Fibroblast of skin of right quadriceps (primary cell): ENCODE measurements at places on chromosomes 5 and 9.

GRCh38 chr9:108704156-108704852 lies 151.5 kb downstream of the ACTL7B start:
- peak; percentile 34 for DNase-seq

DNA sequence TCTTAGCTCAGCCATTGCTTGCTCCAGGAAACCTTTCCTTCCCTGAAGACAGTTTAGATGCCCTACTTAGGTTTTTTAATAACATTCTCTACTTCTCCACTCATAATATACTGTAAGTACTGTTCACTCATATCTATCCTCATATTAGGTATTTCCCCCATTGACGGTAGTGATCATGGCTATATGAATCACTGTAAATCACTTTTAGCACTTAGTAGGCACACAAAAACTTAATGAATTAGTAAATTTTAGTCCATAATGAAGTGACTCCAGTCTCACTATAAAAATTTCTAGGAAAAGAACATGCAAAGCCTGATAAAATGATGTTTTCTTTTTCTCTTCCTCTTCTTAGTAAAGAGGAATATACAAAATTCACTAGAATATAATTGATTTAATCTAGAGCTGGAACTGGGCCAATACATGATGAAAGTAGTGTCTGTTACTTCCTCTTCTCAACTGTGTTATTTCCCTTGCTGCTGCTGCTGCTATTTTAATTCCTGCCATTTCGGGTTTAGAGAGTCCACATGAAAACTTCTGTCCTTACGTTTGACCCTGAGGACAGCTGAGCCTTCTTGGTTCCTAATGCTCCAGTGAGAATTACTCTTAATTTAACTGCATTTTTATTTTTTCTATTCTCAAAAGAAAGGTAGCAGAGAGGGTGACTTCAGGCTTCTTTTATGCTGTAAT lies 73.5 kb downstream of the LNPEP start:
- DNase-seq: peak; percentile 8

- DNase-seq: no peak
Measured at GRCh38 chr9:87502391-87503221, 4.9 kb downstream of the DAPK1 start.

- no peak for DNase-seq
Measured at GRCh38 chr5:158998793-158999325, 100.9 kb downstream of the EBF1 start.

DNA sequence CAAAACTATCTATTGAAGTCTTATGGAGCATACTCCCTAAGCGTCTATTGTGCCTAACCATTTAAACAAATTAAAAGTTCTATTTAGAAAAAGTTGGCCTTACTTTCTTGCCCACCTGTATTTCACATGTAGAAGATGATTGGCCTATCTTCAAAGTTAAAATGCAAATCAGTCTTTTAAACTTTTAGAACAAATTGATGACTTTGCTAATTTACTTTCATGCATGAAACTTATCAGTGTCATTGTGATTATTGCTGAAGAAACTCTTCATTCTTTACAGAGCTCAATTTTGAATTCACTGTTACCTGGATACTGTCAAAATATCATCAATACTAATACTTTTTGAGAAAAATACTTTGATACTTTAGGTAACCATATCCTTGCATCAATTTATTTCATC lies 216.1 kb downstream of the COX7C start:
- DNase-seq: no peak

GRCh38 chr9:128733256-128733655 lies 9.3 kb upstream of the ZDHHC12 start:
- DNase-seq: peak; percentile 84
